ACHN (cell line): ENCODE measurements at places on chromosomes 13 and 19.

GRCh38 chr19:30671622-30672051, 299.5 kb downstream of the ZNF536 start:
- DNase-seq = no peak

DNA sequence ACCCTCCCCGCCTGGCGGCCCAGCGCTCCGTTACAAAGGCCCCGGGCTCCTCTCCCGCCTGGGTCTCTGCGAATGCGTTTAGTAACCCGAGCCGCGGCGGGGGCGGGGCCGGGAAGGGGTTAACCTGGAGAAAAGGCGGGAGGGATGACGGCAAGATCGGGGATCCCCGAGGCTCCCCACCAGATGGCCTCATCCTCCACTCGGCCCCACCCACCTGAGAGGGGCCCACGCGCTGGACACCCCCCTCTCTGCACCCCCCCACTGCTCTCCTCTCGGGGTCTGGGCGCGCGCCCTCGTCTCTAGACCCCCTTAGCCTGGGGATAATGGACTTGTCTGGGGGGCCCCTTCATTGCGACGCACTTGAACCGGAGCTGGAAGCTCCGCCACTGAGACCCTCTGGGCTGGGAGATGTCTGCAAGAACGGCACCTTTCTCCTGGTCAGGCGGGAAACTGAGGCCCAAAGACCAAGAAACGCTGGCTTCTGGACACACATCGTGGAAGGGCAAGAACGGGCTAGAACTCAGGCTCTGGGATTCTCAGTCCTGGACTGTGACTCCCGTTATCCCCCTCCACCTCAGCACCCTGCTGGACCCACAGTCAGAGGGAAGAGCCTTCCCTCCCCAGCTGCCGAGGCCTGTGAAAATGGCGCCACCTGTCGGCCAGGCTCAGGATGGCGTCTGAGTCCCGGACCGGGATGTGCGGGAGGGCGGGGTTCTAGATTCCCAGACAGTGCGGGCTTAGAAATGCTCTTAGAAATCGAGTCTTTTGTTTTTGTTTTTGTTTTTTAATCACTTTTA, 2.9 kb upstream of the LTBP4 start:
- DNase-seq = peak; percentile 87

- DNase-seq = no peak
These were observed 123.0 kb downstream of the COL4A1 start for GRCh38 chr13:110183910-110184309.

- DNase-seq = peak; percentile 6
These were observed 880 bp upstream of the C19orf12 start for GRCh38 chr19:29715701-29716581.

DNA sequence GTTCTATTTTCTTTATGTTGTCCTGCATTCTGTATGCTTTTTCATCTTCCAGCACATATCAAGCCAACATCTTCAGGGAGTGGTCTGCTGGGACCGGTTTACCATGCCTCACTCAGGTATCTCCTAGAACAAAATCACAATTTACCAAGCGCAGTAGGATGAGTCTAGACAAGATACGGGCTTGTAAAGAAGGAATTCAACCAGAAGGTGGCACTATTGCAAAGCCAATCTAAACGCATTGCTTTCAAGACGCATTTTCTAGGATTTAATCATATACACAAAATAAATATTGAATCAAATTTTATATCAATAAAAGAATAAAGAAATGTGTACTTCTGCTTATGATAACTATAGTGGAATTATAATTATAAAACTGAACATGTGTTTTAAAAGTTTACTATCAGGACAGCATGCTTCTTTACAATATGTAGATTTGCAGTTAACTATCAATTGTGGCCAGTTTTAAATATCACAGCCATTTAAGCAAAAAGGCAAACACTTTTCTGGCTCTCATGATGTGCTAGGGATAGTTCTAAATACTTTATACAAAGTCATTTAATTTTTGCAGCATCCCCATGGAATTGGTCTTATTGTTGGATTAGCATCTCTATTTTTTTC, 16.1 kb upstream of the TPP2 start:
- peak; percentile 65 for DNase-seq
